ENCODE measurements at places on chromosomes 16 and 17. TPM values are rescaled to one million over a fixed set of nuclear protein-coding genes. Genes with fewer than 3 reads are reported as not detected.
A peak's percentile ranks its signal among the peaks of the same experiment; 100 is the strongest.

GRCh38 chr17:1800240-1800639 lies 29.5 kb downstream of the SMYD4 start:
- peaks cover 39% of the 10 kb centered on the region for H3K36me3 ChIP-seq
- H3K4me3 ChIP-seq: no peak overlapping the region
- H3K27ac ChIP-seq: no peak overlapping the region
- no peak for DNase-seq

GRCh38 chr16:67547423-67548264 lies 14.7 kb upstream of the CTCF start:
- H3K4me3 ChIP-seq: peak overlapping the region; percentile 58
- no peaks in the 10 kb centered on the region for H3K27me3 ChIP-seq
- peaks cover 33% of the 10 kb centered on the region for H3K4me1 ChIP-seq
- H3K36me3 ChIP-seq: peaks cover 6% of the 10 kb centered on the region
- peak; percentile 76 for DNase-seq
- H3K27ac ChIP-seq: peak overlapping the region; percentile 89

GRCh38 chr16:56108056-56108471 lies 83.2 kb upstream of the GNAO1 start:
- no peak overlapping the region for H3K4me3 ChIP-seq
- no peaks in the 10 kb centered on the region for H3K36me3 ChIP-seq
- no peaks in the 10 kb centered on the region for H3K4me1 ChIP-seq
- DNase-seq: no peak
- no peak overlapping the region for H3K27ac ChIP-seq
- H3K27me3 ChIP-seq: peaks cover 30% of the 10 kb centered on the region

- no peak overlapping the region for H3K27ac ChIP-seq
- no peak for DNase-seq
- H3K4me3 ChIP-seq: no peak overlapping the region
- H3K36me3 ChIP-seq: peaks cover 38% of the 10 kb centered on the region
- H3K4me1 ChIP-seq: peaks cover 24% of the 10 kb centered on the region
Observed at GRCh38 chr17:48843187-48843900, 12.5 kb downstream of the CALCOCO2 start.

GRCh38 chr16:2769675-2770056 lies 7.4 kb downstream of the ELOB start:
- no peak overlapping the region for H3K27ac ChIP-seq
- H3K36me3 ChIP-seq: peaks cover 80% of the 10 kb centered on the region
- H3K27me3 ChIP-seq: no peaks in the 10 kb centered on the region
- no peak for DNase-seq

DNA sequence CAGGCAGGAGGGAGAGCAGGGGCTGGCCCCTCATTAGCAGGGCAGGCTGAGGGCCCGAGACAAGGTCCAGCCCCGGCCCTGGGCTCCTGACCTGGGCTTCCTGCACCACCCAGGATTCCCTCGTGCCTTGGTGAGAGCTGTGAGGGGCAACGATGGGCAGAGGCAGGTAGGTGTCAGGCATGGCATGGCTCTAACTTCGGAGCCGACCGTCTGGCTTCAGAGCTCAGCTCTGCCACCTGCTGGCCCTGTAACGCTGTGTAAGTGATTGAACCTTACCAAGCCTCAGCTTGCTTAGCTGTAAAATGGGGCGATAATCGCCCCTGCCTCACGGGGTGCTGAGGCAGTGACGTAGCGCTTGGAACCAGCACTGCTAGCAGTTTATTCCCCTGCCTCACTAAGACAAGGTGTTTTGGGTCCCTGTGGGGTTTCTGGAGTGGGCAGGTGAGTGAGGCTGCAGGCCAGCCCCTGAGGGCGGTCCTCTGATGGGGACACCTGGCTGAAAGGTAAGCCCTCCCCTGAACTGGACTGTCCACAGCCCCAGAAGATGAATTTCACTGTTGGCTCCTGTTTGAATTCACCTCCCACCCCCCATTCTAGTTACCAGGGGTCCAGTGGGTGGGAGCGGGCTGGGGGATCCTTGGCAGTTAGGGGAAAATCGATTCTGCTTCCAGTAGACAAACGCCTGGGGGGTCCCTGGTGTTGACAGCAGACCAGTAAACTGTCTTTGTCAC lies 184.8 kb upstream of the GSE1 start:
- H3K4me3 ChIP-seq: no peak overlapping the region
- H3K4me1 ChIP-seq: no peaks in the 10 kb centered on the region
- DNase-seq: peak; percentile 84
- H3K27ac ChIP-seq: no peak overlapping the region

DNA sequence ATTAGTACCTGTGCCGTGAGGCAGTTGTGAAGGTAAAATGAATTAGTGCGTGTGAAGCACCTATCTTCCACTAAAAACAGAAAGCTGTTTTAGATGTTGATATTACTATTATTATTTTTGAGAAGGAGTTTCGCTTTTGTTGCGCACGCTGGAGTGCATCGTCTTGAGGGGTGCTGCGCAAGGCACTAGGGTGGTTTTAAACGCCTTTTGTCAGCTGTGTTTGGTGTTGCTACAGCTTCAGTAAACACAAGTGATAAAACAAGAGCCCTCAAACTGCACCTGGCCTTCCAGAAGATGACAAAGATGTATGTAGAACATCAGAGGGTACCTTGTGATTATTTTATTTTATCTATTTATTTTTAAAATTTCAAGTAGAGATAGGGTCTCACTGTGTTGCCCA lies 38.2 kb downstream of the PLCG2 start:
- no peak overlapping the region for H3K27ac ChIP-seq
- DNase-seq: no peak
- peaks cover 6% of the 10 kb centered on the region for H3K27me3 ChIP-seq

GRCh38 chr17:32746280-32746679 lies 130.6 kb downstream of the MYO1D start:
- H3K4me1 ChIP-seq: no peaks in the 10 kb centered on the region
- no peak overlapping the region for H3K4me3 ChIP-seq
- no peak overlapping the region for H3K27ac ChIP-seq
- H3K36me3 ChIP-seq: no peaks in the 10 kb centered on the region

DNA sequence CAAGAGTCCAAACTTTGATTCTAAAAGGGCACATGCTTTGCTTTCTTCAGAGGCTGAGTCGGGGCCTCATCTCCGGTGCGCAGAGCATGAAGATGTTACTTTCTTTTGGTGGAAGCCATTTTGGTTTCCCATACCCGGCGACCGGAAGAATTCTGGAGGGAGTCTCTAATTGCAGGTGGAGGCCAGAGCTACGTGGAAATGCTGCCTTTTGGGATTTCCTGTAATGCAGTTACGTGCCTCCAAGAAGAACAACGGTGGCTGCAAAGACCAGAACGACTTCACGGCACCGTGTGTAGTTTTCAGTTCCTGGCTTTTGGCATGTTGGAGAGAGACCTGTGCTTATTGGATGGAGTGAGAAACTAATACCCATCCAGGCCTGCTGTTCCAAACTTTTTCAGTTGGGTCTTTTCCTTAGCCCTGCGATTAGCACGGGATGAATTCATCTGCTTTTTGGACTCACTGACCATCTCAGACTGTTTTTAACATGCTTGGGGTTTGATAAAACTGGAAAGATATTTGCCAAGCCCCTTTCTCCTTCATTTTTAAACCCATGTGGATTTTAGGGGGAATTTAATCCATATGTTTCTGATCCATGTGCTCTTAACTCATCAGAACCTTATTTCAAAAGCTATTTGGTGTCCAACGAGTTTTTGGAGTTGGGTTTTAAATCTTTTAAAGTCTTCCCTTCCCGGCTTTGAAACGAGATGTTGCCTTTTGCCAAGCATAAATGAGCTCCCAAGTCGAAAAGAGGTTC lies 19.0 kb downstream of the FOXL1 start:
- DNase-seq: no peak
- H3K4me3 ChIP-seq: no peak overlapping the region
- no peaks in the 10 kb centered on the region for H3K36me3 ChIP-seq
- H3K27me3 ChIP-seq: peaks cover 41% of the 10 kb centered on the region
- H3K4me1 ChIP-seq: peaks cover 3% of the 10 kb centered on the region

The TBC1D3B gene
- total RNA-seq: 8.9 TPM

The WFIKKN1 gene
- total RNA-seq: 0.45 TPM

The COPZ2 gene
- total RNA-seq: 4.4 TPM

The FADS6 gene
- not detected for total RNA-seq

The IL21R gene
- 94.9 TPM for total RNA-seq

The ITGB3 gene
- total RNA-seq: not detected

The SLC5A11 gene
- total RNA-seq: not detected

The USP22 gene
- 152 TPM for total RNA-seq
